ENCODE measurements at places on chromosomes 12 and 14.

DNA sequence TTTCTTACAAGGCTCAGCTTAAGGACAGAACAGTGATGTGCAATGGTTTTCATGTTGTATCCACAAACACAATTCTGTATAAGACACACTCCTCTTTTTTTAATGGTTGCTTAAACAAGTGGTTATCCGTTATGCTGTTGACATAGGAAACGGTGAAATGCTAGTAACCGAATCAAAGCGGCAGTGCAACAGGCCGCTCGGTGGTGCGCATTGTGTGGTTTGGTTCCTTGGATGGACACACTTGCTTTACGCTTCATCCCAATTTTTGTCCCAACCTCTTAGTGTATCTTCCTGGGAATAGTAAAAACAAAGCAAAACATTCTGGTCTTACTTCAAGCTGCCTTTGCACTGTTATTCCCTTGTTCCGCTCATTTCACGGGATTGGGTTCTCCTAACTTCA is 650 bp upstream of the PTGER2 start:
- no peak for DNase-seq

GRCh38 chr14:77203611-77204458 is 22.2 kb downstream of the TMEM63C start:
- DNase-seq, result no peak

GRCh38 chr12:4164559-4165558 is 108.7 kb upstream of the CCND2 start:
- DNase-seq, result peak; percentile 49

- DNase-seq, result no peak
Measured at GRCh38 chr12:132774646-132775275, 13.1 kb upstream of the ANKLE2 start.

GRCh38 chr12:132286912-132287311 is 42.5 kb downstream of the GALNT9 start:
- DNase-seq, result no peak

DNA sequence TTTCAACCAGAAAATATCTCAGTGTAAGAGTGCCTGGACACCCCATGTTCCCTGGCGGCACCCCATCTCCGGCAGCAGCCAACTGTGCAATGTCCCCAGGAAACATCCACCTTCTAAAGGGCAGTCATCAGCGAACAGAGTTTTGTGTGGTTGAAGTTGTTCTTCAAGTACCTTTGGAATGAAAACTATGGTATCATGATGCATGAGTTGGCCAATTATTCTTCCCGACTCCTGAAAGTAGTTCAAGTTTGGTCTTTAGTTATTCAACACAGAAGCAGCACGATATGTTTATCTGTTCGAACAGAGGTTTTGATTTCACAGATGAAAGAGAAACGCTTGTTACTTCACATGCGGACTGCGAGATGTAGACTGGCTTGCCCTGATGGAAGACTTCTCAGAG is 21.1 kb upstream of the TTC7B start:
- DNase-seq, result no peak

- DNase-seq, result no peak
Measured at GRCh38 chr14:98622208-98623051, 649.6 kb downstream of the BCL11B start.

GRCh38 chr14:34845869-34846268 is 29.3 kb downstream of the BAZ1A start:
- no peak for DNase-seq

- no peak for DNase-seq
Measured at GRCh38 chr12:130086797-130087196, 75.5 kb upstream of the FZD10 start.

DNA sequence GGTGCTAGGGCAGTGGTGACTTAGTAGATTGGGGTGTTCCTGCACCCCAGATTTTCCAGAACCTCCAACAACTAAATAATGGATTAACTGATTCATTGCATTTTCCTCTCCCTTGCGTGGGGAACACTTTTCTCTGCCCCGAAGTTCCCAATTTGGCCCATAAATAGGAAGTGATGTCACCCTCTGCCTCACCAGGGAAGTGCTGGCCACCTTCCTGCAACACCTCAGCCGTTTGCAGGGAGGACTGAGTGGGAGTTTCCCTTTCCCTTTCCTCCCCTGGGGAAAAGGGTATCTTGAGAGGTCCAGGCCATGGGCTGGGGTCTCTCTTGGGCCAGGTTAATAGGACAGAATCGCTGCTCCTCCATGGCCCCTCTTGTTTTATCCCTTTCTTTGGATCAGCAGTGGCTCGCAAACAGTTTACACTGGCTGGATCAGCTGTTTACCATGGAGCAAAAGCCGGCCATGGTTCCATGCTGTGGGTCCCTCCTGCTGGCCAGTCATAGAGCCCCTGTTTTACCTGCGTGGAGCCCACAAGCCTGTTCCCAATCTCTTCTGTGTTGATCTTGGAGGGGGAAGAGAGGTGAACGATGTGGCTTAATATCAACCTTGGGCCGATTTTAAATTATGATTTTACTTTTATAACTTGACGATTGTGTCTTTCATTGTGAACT is 91.6 kb upstream of the VRK1 start:
- no peak for DNase-seq

- no peak for DNase-seq
Measured at GRCh38 chr14:103400537-103400936, 15.3 kb downstream of the MARK3 start.

DNA sequence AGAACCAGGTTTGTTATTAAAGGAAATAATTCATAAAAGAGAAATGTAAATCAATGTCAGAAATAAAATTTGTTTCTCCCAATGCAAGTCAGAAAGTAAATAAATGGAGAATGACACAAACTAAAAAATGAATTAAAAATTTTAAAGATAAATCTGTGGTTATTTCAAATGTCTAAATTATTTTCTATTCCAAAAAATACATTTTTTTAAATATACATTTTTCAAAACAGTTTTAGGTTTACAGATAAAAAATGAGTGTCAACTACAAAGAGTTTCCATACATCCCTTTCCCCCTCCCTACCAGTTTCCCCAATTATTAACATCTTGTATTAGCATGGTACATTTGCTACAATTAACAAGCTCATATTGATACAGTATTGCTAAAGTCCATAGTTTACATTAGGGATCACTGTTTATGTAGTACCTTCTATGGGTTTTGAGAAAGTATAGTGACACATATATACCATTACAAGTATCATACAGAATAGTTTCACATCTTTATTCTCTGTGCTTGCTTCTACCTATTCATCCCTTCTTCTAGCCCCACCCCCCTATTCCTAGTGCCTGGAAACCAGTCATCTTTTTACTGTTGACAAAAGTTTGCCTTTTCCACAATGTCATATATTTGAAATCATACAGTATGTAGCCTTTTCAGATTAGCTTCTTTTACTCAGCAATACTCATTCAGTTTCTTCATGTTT is 104.2 kb downstream of the RALGAPA1 start:
- no peak for DNase-seq

GRCh38 chr14:77305696-77306095 is 15.0 kb downstream of the POMT2 start:
- no peak for DNase-seq

GRCh38 chr12:29559198-29559597 is 61.7 kb upstream of the OVCH1 start:
- DNase-seq, result no peak

DNA sequence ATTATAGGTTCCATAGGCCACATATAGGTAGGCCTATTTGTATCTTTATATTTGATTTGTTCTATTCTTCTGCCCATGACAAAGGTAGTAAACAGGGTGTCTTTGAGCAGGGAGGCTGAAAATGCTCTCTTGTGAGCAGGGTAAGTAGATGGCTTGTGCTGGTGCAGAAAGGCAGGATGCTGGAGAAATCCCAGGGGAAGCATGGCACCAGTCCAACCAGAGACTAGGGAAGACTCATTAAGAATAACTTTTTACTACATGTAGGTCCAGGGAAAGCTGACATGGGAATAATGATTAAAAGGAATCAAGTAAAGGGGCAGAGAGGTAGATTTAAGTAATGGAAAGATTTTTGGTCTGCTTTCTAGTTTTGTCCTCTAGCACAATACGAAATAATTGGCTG is 245.0 kb downstream of the RGS6 start:
- DNase-seq, result no peak

GRCh38 chr12:110426406-110426805 is 22.9 kb upstream of the ANAPC7 start:
- no peak for DNase-seq

DNA sequence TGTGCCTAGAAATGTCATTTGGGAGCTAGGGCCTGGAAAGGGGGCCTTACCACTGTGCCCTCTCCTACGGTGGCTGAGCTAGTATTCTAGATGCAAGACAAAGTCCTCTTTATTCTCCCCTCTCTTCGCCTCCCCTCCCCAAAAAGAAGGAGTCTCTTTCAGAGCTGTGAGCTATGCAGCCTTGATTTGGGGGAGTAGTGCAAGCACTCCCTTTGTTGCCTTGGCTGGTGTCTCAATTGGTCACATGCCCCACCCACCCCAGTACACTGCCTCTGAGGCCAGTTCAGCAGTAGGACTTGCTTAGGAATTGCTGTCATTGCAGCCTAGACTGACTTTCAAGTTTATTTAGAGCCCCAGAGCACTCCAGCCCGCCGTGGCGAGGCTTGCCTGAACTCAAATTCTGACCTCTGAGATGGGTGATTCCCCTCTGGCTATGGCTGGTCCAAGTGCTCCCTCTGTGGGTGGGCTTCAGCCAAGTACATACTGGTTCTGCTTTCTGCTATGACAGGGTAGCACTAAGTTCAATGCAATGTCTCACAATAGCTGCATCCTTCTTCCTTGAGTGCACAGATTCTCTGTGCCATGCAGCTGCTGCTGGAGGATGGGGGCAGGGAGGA is 37.0 kb upstream of the FBXO33 start:
- DNase-seq, result peak; percentile 6

DNA sequence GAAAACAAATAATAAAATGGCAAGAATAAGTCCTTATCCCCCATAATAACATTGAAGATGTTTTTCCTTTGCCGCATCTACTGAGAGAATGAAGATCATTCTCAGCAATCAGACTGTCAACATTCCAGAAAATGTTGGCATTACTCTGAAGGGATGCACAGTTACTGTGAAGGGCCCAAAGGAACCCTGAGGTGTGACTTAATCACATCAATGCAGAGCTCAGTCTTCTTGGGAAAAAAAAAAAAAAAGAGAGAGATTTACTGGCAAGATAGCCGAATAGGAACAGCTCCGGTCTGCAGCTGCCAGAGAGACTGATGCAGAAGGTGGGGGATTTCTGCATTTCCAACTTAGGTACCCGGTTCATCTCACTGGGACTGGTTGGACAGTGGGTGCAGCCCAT is 41.3 kb upstream of the OR6J1 start:
- no peak for DNase-seq

DNA sequence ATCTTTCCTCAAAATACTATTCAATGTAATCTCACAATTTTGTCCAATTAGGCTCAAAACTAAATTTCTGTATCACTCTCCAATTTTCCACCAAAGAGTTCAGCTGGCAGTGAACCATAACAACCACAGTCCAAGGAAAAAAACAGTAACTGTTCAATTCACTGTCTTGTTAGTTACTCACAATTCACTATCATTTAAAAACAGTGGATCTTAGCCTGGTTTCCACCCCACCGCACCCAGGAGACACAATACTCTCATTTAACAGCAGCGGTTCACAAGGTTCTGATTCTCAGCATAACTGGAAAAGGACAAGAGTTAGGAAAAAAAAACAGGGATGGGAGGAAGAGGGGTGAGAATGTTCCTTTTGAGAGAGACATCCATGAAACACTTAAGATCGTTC is 40.5 kb downstream of the MED13L start:
- no peak for DNase-seq

DNA sequence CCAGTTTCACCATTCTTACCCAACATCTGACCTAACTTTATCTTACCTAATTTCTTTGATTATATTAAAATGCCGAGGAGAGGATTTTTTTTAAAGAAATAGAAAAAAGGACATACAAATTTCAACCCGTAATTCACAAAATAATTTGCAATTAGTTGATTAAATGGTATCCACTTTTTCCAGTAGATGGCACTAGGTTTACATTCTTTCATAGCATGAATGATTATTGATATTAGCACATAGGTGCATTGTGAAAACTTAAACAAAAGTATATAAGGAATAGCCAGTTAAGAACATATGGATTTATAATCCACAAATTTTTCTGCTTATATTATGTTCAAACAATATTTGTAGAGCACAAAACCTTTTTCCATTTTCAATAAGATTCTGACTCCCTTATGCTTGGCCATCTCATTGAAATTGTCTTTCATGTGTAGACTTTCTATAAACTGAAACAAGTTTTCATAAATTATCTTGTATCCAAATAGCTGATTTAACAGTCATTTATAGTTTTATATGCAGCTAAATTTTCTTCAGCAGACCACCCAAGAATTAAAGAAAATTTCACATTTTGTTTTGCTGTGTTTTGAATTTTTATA is 35.3 kb downstream of the MSRB3 start:
- no peak for DNase-seq

DNA sequence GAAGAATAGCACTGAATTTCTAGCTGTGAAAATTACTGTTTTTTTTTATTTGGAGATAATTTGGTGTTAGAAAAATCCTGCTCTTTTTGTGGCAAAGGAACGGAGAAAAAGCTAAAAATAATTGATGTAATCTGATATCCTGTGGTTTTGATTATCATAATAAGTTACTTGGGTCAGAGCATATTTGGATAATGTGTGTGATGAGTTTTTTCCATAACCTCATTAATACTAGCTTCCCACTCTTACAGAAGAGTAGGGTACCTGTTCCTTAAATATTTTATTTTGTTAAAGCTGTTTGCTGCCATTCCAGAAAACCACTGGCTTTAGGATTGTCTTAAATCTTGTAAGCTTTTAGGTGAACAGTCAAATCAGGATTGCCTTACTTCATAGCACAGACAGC is 4.7 kb downstream of the PSMC6 start:
- DNase-seq, result no peak

DNA sequence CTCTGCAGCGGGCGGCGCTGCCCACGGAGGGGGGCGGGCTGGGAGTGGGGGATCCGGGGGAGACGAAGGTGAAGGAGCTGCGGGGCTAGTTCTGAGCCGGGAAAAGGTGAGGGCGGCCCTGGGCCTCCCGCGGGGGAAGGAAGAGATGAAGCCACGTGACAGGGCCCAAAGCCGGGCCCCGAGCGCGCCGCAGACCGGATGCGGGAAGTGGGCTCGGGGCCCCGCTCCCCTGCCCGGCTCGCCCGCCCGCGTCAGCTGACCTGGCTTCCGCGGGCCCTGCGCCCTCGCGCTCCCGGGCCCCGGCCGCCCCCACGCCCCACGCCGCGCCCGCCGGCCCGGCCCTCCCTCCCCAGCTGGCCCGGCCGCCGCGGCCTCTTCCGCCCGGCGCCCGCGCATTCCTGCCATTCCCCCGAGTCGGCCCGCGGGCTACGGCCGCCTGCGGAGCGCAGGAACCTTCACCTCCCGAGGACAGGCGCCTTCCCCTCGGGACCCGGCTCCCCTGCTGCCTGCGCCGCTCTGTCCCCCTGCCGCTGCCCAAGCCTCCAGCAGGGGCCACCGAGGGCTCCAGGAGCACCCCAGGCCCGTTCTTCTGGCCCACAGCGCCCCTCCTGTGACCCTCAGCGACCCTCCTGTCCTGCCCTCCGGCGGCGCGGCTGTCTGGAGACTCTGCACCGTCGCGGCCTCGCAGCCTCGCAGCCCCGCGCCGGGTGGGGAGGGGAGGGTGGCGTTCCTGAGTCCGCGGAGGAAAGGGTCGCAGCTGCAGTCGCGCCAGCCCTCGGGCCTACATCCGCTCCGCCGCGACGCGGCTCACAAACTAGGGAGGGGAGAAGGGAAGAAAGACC is 20.4 kb downstream of the NINJ2 start:
- peak; percentile 67 for DNase-seq

Data from activated CD4-positive, alpha-beta T cell treated with anti-CD3 and anti-CD28 coated beads, Interleukin-2, amount 50 U/mL, for 1 hour (primary cell).